HT1080 (cell line): ENCODE measurements at places on chromosomes 2 and 18.

GRCh38 chr2:4791488-4791887 is 900.7 kb upstream of the SOX11 start:
- DNase-seq, result peak; percentile 32

- DNase-seq, result no peak
Measured at GRCh38 chr2:9102861-9103662, 99.6 kb upstream of the MBOAT2 start.

DNA sequence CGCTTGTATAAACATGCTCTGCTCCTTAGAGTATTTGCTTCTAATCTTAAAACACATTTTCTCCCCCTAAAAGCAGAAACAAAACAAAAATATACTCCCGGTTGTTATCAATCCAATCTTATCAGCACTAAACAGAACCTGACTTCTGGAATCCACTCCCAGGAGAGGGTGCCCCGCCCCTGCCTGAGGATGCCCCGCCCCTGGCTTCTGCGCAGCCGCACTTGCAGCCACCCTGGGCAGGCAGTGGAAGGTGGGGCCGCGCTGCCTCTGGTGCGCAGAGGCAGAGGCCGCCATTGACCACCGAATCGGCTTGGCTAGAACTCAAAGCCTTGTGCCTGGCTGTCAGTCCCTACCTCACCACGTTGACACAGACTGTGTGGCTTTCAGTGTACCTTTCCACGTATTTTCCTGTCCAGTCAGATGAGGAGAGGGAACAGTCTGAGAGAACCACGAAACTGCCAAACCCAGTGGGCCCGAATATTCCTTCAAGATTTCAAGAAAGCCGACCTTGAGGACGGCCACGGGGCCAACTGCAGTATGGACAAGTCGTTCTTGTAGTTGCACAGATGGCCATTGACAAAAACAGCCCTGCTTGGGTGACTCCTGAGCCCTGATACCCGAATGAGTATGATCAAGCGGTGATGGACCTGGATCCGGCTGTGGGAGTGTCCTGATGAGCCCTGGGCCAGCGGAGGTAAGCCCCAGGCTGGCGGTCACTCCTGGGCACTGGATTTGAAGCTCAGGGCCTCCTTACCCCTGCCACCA is 46.2 kb upstream of the ARHGAP28 start:
- peak; percentile 47 for DNase-seq

DNA sequence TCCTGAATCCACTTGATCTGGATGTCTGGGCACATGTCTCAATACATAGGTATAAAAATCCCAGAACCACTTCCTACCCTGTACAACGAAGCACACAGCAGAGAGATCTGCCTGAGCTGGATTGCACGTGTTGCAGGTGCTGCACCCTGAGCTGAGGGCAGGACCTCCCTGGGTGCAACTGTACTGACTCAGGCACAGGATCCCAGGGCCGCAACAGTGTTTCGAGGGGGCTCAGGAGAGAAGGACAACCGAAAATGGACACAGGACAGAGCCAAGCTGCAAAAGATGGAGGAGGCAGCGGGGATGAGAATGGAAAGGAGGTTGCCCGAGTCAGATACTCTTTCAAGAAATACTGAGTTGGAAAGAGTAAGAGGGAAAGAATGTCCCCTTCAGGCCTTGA is 354.1 kb downstream of the EIPR1 start:
- DNase-seq, result no peak

DNA sequence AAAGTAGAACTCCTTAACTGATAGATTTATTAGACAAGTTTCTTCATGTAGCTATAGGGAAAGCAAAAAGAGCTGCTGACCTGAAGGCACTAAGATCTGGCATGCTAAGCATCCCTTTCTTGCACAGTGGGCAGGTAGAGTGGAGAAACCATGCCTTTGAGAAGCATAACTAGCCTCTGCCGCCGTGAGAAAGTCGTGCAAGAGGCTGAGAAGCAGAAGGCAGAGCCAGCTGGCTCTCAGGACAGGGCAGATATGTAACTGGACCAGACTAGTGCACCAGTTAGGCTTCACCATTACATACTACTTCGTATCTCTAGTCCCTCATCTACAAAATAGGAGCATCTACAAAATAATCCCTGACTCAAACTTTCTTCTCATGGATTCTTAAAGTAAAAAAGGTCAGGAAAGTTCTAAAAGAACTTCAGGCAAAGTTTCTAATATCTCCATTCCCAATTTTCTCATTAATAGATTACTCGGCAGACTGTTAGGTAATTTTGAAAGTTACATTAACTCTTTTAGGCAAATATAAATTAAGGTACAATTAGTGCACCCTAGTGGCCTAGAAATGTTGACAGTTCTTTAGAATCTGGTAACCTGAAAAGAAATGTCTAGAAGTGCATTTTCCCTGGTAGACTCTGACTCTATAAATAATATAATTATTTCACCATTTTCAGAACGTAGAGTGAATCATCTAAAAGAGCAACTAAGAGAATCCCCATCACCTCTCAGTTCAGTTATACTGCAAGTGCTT is 10.3 kb downstream of the ERBB4 start:
- DNase-seq, result no peak
